ENCODE measurements at places on chromosomes 7 and 10.

DNA sequence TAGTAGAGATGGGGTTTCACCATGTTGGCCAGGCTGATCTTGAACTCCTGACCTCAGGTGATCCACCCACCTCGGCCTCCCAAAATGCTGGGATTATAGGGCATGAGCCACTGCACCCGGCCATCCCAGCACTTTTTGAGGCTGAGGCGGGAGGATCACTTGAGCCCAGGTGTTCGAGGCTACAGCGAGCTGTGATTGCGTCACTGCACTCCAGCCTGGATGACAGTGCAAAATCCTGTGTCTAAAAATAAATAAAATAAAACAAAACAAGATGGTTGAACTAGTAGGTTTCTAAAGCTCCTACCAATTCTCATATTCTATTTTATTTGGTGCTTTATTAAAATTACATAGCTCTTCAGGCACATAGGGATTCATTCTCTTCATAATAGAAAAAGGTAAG lies 890.3 kb upstream of the AUTS2 start:
- no peak for DNase-seq

GRCh38 chr7:43737467-43738127 lies 8.3 kb upstream of the COA1 start:
- DNase-seq, result no peak

GRCh38 chr10:77457721-77458120 lies 179.9 kb downstream of the KCNMA1 start:
- DNase-seq, result no peak

DNA sequence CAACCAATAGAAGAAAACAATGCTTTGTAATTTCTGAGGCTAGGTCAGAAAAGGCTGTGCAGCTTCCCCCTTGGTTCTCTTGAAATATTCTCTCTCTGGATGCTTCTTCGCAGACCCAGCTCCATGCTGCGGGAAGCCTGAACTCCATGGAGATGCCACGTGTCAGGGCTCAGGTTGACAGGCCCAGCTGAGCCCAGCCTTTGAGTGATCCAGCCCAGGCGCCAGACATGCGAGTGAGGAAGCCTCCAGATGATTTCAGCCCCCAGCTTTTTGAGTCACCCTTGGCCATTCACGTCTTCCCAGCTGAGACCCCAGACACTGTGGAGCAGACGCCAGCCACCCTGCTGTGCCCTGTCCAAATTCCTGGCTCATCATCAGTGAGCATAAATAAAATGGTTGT lies 378.4 kb upstream of the NRP1 start:
- DNase-seq, result no peak

- DNase-seq, result no peak
Measured at GRCh38 chr7:105448181-105448580, 59.5 kb upstream of the SRPK2 start.

GRCh38 chr10:80406204-80406603 lies 2.1 kb upstream of the PRXL2A start:
- DNase-seq, result no peak

DNA sequence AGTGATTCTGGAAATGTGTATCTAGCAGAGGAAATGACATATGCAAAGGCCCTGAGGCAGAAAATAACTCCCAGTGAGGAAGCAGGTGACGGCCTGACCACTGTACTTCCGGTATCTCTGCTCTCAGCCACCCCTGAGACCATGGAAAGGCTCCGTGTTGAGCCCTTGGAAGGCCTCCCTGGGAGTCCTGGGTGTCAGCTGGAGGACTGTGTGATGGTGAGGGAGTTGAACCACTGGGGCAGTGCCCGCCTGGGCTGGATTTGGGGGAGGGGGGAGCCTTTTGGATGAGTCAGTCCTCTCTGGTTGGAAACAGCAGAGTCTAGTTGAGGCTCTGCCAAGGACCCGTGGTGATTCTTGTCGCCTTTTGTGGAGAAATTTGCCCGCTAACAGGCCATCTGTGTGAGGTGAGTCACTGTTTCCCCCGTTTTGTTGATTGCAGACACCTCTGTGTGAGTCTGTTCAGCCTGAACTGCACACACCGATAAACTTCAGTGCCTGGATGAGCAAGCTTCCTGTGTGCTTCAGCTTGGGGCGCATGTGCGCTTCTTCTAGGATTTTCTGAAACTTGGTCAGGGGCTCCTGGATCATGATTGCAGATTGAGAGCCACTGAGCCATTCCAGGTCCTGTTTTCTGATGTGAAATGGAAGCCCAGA lies 98.6 kb downstream of the GRK5 start:
- DNase-seq, result peak; percentile 74

DNA sequence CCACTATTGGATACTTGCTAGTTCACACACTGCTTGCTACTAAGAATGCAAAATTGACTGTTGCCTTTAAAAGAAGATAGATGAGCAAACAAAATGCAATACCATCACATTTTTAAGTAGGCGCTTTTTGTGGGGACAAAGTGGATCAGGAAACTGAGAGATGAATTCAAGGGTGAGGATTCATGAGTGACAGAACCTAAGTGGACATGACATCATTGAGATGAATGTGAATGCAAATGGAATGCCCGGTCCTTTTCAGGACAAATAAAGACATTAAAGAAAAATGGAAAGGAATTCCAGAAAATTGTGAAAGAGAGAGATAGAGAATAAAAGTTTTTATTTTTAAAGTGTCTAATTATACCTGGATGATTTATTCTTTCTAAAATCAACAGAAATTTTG lies 106.3 kb upstream of the AKR1E2 start:
- no peak for DNase-seq

DNA sequence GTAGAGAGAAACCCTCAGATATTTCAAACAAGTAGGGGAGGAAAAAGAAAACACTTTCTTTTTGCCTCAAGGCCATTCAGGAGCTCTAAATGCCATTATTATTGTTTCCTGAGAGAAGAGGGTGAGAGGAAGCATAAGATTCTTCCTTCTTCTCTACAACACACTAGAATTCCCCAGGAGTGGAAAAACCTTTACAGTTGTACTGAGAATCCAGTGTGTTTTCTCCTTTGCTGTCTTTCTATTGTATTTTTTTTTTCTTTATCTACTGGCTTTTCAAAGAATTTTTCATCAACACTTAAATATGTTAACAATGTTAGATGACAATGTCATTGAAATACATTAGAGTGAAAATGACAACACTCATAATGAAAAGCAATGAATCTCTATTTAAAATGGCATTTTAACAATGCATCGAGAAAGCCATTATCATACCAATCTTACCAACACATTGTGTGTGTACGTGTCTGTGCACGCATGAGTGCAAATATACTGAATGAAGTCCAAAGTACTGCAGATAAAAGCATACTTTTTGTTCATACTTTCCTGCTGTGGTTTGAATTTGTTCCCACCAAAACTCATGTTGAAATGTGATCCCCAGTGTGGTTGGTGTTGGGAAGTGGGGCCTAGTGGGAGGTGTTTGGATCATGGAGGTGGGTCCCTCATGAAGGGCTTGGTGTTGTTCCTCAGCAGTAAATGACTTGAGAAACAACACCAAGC lies 24.2 kb upstream of the MACC1 start:
- no peak for DNase-seq

Measured in stimulated activated CD8-positive, alpha-beta memory T cell treated with anti-CD3 and anti-CD28 coated beads, Interleukin-7, amount 100 ng/mL, for 1 hour (primary cell).